ENCODE measurements at places on chromosomes 7 and 10. TPM values are rescaled to one million over a fixed set of nuclear protein-coding genes. Genes with fewer than 3 reads are reported as not detected.

Gene TAF3
- 8.1 TPM for total RNA-seq

GRCh38 chr7:8201846-8202441 lies 60.0 kb downstream of the ICA1 start:
- DNase-seq, result no peak

Gene VENTX
- total RNA-seq, result not detected

- peak; percentile 71 for DNase-seq
Measured at GRCh38 chr7:151013733-151014497, 10.4 kb downstream of the ATG9B start.

- no peak for DNase-seq
Measured at GRCh38 chr7:32223071-32223650, 153.0 kb upstream of the PDE1C start.

DNA sequence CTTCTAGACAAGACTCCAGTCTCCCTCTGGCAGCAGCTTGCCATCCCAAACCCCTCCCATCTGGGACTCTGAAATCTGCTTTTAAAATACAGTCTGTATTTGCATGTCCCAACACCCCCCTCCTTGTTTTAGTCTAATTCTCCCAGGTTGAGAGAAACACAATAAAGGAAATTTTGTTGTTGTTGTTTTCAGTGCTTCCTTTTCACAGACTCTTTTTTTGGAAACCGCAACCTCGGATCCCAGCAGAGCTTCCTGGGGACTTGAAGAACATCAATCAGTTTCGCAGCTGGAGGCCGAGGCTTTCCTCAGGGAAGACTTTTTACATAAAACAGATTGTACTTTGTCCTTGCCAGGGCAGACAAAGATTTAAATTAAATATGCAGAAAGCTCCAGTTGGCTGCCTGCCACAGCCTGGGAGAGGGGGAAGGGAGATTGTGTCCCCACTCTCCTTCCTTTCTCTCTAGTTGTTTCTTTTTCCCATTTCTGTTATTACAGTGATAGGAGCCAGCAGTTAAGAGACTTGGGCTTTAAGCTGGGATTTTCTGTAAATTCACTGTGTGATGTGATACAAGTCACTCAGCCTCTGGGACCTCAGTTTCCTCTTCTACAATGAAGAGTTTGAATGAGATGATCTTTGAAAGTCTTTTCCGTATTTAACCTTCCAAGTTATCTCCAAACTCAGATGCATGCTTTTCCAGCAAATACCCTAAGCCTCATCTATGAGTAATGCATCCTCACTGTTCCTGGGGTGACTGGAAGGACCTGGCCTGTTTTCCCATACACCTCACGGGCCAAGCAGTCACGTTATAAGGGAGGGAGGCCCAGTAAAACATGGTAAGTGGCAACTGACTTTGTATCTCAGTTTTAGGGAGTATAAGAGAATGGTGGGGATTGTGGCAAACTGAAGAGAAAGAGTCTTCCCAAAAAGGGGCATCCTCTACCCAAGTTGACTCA lies 192.3 kb downstream of the REEP3 start:
- no peak for DNase-seq

Gene PRF1
- not detected for total RNA-seq

Data from HFFc6 (cell line).